ENCODE measurements at places on chromosomes 12 and 14.

DNA sequence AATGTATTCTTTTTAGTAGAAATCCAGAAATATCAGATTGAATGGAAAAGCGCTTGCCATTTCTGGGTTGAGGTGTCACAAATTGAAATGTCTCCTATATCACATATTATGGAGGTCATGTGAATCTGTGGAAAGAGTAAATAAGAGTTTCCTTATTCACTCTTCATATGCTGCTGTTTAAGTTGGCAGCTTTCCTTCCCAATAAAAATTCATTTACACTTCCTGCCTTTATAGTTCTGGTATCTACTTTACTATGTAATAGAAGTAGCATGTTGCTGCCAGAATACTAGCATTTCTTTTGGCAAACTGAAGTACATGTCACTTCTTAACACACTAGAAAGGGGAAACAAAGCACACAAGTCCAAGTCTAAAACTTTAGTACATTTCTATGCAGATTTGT lies 60.8 kb downstream of the SDR9C7 start:
- DNase-seq: no peak

GRCh38 chr14:61474701-61475100 lies 153.3 kb downstream of the PRKCH start:
- DNase-seq: no peak

DNA sequence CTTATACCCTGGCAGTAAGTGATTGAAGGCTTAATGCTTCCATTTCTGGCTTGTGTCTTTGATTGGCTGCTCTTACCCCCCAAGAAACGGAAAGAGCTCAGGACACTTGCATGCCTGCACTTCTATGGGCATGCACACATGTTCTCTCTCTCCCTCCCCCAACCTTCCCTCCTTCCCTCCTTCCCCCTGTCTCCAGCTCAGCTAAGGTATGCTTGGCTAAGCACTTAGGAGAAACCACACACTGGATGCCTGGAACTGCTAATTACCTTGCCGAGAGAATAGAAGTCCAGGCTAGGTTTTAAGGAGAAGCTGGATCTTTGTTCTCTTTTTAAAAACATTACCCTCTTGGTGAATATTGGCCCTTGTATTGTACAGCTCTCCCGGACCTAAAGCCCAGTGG lies 1072.8 kb upstream of the TMEM132C start:
- no peak for DNase-seq

- DNase-seq: no peak
Observed at GRCh38 chr12:6494968-6495367, 1.1 kb downstream of the NCAPD2 start.

DNA sequence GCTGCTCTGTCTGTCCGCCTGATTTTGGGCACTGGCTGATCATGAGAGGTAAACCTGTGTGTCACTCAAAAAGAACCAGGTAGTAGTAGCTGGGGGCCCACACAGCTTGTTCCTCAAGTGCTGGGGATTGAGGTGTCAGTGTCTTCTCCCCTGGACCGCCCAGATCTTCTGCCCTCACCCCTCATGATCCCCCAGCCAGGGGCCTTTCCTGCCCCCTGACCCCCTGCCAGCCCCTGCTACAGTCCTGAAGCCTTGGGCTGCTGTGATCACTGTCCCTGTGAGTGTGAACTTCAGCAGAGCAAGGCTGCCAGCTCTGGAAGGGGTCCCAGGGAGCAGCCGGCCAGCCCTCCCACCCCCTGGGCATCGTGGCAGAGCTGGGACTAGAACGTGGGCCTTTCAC lies 11.4 kb downstream of the WSCD2 start:
- no peak for DNase-seq

DNA sequence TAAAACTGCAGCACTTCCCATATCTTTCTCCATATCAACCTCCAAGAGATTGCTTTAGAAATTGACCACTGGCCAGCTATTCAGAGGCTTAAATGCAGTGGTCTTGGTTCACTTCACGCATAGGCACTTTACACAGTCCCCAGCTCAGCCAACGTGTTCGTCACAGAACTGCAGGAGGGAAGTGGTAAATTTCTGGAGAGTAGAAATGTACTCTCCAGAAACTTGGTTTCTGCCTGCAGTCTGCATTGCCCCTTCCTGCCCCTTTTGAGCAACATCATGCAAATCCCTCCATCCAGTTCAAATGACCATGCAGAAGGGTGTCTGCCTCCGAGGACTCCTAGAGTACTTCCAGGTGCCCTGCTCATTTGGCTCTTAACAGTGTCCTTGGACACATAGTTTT lies 42.7 kb upstream of the NEDD1 start:
- DNase-seq: no peak

GRCh38 chr12:29929295-29929694 lies 145.6 kb upstream of the TMTC1 start:
- DNase-seq: no peak

DNA sequence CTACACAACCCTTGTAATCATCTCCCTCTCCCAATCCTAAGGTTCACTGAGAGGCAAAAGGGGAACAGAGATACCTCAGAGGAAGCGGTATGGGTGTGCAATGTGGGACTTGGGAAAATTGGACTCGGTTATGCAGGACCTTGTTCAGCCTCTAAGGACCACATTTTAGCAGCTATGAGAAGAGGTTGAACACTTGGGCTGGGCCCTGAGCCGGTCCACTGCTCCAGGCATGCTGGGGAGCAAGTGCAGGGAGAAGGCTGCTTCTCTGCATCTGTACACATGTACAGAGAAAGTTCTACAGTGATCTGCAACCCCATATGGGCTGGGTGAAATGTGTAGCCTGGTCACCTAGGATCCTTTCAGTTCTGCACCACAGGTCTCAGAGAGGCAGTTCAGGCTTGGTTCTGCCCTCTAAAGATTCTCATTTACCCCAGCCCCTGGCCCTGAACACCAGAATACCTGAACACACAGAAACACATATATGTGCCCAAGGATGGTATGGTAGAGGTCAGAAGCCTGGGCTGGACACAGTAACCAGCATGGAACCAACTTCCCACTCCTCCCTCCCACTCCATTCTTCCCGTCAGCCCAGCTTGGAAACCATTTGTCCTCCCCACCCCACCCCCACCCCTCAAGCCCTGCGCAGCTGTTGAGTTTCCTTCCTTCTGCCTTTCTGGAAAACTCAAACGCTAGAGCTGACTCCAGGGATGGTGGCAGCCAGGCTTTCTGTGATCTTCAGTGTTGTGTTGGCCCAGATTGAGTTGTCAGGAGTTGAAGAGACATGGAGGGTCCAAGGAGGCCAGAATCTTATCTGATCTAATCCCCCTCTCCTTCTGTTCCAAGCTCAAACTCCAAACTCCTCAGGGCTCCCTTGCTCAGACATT lies 10.4 kb downstream of the HOXC5 start:
- no peak for DNase-seq

DNA sequence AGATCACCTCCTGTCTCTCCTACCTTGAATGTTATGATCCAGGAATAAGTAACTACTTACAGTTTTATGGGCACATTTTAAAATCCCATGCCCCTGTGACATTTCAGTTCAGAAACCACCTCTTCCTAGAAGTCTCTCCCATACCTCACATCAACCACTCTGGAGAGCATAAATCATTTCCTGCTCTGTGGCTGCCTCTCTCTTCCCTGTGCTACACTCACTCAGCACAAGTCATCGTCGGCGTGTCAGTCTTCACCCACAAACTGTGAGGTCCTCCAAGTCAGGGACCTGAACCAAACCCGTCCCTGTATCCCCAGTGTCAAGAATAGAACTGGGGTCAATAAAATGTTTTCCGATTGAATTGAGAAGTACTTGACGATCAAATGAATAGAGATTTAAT lies 863.3 kb downstream of the BCL11B start:
- DNase-seq: no peak

DNA sequence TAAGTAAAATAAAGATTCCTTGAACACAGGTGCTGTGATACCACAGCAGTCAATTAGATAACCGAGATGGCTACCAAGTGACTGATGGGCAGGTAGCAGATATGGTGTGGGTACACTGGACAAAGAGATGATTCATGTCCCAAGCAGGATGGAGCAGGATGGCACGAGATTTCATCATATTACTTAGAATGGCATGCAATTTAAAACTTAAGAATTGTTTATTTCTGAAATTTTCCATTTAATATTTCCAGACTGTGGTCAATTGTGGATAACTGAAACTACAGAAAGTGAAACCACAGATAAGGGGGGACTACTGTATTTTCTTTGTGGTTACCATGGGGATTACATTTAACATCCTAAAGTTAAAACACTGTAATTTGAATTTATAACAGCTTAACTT lies 7.5 kb upstream of the ZFP36L1 start:
- DNase-seq: no peak

DNA sequence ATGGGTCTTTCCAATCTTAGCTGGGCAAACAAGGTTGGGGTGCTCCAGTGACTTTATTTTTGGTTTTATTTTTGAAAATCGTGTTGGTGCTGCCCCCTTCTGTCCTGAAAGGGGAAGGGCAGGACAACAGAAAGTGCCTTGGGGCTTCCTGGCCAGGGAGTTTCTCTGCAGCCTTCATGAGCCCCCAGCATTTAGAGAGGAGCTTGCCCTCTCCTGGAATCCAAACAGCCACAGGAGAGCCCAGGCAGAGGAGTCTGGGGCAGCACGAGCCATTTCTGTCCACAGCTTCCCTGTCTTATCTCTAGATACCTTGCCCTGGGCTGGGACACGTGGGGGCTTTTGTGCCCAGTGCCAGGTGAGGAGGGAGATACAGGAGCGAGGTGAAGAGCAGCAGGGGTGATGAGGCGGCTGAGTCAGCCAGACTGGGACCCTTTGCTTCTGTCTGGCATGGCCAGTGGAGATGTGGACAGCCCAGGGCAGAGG lies 4.4 kb upstream of the C1RL start:
- no peak for DNase-seq

GRCh38 chr12:99766408-99766807 lies 118.9 kb downstream of the GARIN6 start:
- DNase-seq: no peak

- DNase-seq: peak; percentile 62
Observed at GRCh38 chr12:3453990-3454680, 36.9 kb upstream of the PRMT8 start.

DNA sequence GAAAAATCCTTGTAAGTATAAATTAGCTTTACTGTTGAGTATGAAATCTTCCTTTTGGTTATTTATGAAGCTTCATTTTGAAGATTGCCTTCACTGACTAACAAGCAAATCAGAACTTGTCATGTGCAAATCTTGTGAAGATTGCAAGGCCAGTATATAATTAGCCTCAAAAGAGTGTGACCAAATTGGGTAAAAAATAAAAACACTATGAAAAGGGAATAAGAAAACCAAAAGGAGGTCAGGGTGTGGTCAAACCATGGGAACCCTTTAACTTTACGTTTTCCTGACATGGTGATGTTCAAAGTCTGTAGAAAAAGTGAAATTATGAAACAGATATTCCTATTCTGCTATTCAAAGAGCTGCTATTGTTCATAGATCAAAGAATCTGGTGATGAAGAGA lies 230.3 kb downstream of the BCAT1 start:
- DNase-seq: no peak

DNA sequence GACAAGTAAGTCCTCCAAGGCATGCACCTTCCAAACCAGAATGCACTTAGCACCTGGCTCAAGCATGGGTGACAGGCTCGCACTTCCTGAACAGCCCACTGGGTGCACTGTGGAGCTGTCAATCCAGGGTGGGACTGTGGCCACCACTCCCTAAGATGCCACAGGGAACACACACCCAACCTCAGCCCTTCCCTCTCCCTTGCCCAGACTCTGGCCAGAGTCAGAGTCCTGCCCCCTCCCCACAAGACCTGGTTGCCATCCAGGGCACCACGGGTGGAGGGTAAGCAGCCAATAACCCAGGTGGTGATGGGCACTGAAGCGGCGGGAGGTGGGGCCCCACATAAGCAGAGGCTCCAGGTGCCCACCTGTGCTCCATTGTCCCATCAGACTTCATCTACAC lies 160.6 kb downstream of the MYRFL start:
- no peak for DNase-seq

DNA sequence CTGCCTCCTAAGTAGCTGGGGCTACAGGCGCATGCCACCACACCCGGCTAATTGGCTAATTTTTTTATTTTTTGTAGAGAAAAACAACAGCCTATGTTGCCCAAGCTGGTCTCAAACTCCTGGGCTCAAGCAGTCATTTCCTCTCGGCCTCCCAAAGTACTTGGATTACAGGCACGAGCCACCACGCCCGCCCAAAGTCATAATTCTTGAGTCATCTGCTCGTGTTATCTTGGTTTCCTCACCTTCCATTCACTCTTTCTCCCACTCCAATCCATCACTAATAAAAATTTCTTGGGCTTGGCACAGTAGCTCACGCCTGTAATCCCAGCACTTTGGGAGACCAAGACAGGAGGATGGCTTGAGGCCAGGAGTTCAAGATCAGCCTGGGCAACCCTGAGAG lies 32.0 kb downstream of the ITGA7 start:
- DNase-seq: no peak

DNA sequence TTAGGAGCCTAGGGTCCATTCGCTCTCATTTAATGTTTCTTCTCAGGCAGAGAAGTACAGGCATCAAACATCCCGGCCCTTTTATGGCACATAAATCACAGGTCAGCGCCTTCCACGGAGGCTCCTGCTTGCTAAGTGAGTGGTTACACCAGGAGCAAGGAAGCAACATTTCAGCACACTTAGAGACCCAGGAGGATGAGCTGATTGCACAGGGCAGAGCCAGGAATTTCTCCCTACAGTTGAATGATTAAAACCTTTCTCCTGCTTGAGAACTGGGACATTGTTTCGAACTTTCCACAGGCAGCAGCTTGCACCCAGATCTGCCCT lies 233.4 kb downstream of the SPTSSA start:
- no peak for DNase-seq

GRCh38 chr12:54161481-54162437 lies 27.0 kb downstream of the SMUG1 start:
- DNase-seq: no peak

- DNase-seq: peak; percentile 89
Observed at GRCh38 chr14:68137704-68138619, 318.4 kb downstream of the RAD51B start.

GRCh38 chr12:8475508-8476203 lies 19.9 kb downstream of the CLEC6A start:
- no peak for DNase-seq

DNA sequence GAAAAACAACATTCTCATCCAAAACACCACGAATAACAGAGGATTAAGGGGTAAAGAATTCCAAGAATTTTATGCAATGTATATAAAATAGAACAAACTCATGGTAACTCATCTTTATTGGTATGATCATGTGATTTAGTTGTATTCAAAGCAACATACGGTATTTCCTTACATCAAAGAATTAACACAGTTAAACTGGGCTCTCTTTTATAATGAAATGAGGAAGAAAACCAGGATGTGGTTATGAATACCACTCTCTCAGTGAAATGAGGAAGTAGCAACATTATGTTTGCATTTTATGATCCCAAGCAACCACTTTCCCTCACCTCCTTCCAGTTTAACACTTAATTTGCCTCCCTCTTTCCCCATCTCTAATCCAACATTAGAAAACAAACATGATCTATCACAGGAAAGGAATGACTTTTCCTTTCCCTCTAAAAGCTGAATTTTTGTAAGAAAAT lies 22.9 kb downstream of the SPTLC2 start:
- DNase-seq: no peak

- DNase-seq: no peak
Observed at GRCh38 chr12:28869197-28869596, 279.9 kb upstream of the FAR2 start.
